ENCODE measurements at places on chromosomes 12 and 14. TPM values are rescaled to one million over a fixed set of nuclear protein-coding genes. Genes with fewer than 3 reads are reported as not detected.

Gene PLEKHA5
- 6.3 TPM for total RNA-seq

Gene MYL2
- not detected for total RNA-seq

GRCh38 chr12:48812389-48812788 lies 5.9 kb upstream of the CACNB3 start:
- H3K27me3 ChIP-seq = no peaks in the 10 kb centered on the region
- H3K4me3 ChIP-seq = no peak overlapping the region
- no peak overlapping the region for H3K27ac ChIP-seq
- no peaks in the 10 kb centered on the region for H3K36me3 ChIP-seq
- peaks cover 20% of the 10 kb centered on the region for H3K4me1 ChIP-seq

- no peaks in the 10 kb centered on the region for H3K36me3 ChIP-seq
- no peak for DNase-seq
- no peaks in the 10 kb centered on the region for H3K4me1 ChIP-seq
- no peaks in the 10 kb centered on the region for H3K27me3 ChIP-seq
These were observed 55.3 kb downstream of the ISCA2 start for GRCh38 chr14:74548881-74549280.

DNA sequence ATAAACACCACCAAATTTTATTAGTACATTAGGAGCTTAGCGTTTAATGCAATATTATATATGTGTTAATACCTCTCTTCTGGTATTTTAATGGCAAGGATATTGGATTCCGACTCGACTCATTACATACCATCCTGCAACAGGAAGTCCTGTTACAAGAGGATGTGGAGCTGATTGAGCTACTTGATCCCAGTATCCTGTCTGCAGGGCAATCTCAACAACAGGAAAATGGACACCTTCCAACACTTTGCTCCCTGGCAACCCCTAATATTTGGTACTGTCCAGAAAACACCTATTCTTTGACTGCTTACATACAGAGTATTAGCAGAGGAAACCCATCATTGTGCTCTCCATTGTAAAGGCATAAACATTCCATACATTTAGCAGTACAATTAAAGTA lies 45.2 kb downstream of the VEZT start:
- H3K27ac ChIP-seq = no peak overlapping the region
- peaks cover 31% of the 10 kb centered on the region for H3K36me3 ChIP-seq
- no peak for DNase-seq
- no peaks in the 10 kb centered on the region for H3K4me1 ChIP-seq

Data from Panc1 (cell line).